ENCODE measurements at places on chromosomes 6 and 20.

GRCh38 chr20:63483834-63484233 lies 11.4 kb upstream of the KCNQ2 start:
- DNase-seq: no peak

GRCh38 chr6:3939964-3940363 lies 90.8 kb downstream of the FAM50B start:
- DNase-seq: no peak

GRCh38 chr6:103142902-103143301 lies 1716.8 kb downstream of the HACE1 start:
- no peak for DNase-seq

- DNase-seq: no peak
Measured at GRCh38 chr6:90894285-90895130, 307.6 kb upstream of the MAP3K7 start.

- peak; percentile 39 for DNase-seq
Measured at GRCh38 chr6:138517635-138518034, 18.3 kb upstream of the NHSL1 start.

DNA sequence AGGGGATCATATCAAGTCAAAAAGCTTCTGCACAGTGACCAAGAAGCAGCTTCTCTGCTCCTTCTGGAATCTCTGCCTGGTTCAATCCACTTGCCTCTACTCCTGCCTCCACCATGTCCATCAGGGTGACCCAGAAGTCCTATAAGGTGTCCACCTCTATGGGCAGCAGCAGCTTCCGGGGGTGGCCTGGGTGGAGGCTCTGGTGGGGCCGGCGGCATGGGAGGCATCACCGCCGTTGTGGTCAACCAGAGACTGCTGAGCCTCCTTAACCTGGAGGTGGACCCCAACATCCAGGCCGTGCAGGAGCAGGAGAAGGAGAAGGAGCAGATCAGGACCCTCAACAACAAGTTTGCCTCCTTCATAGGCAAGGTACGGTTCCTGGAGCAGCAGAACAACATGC lies 159.3 kb downstream of the PRKN start:
- DNase-seq: no peak

DNA sequence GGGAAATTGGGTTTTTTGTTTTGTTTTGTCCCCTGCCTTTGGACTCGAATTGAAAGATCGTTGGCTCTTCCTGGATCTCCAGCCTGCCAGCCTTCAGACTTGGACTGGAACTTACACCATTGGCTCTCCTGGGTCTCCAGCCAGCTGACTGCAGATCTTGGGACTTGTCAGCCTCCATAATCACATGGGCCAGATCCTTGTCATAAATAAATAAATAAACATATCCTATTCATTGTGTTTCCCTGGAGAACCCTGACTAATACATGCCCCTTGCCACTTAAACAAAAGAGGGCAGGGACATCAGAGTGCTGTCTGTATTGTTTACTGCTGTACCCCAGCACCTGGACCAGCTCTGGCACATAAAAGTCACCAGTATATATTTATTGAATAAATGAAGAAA lies 101.5 kb downstream of the CAP2 start:
- no peak for DNase-seq

GRCh38 chr6:100592929-100593328 lies 128.2 kb upstream of the SIM1 start:
- DNase-seq: no peak

GRCh38 chr6:41200901-41201763 lies at the start of gene TREML2:
Gene TREML2, minus strand, starts transcription at chr6:41201149. Its CDS starts 141 bp downstream, at chr6:41201008.
- no peak for DNase-seq

DNA sequence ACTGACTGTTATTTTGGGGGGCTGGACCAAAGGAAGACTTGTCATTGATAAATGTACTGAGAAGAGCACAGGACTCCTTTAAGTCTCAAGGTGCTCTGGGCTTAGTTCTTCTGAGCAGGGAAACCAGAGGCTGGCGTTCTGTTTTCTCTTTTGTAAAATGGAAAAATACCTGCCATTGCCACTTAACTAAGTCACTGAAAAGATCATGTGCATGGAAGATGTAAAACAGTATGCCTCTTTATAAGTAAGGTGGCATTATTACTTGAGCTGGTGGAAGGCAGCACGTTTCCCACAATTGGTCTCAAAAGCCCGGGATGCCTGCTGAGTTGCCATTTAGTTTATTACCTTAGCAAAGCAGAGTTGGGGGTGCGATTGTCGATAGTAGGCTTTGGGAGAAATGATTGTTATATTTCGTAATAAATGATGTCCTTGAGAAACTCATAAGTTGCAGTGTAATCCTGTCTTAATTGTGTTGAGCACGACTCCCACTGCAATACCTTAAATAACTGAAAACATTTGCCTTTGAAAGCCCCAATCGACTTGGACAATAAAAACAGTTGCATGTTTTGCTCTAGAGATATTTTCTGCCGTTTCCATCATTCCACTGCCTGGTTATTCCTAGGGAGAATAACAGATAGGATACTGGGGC lies 3.6 kb downstream of the JARID2 start:
- no peak for DNase-seq

GRCh38 chr6:43702534-43703440 lies 15.2 kb upstream of the MRPS18A start:
- no peak for DNase-seq

DNA sequence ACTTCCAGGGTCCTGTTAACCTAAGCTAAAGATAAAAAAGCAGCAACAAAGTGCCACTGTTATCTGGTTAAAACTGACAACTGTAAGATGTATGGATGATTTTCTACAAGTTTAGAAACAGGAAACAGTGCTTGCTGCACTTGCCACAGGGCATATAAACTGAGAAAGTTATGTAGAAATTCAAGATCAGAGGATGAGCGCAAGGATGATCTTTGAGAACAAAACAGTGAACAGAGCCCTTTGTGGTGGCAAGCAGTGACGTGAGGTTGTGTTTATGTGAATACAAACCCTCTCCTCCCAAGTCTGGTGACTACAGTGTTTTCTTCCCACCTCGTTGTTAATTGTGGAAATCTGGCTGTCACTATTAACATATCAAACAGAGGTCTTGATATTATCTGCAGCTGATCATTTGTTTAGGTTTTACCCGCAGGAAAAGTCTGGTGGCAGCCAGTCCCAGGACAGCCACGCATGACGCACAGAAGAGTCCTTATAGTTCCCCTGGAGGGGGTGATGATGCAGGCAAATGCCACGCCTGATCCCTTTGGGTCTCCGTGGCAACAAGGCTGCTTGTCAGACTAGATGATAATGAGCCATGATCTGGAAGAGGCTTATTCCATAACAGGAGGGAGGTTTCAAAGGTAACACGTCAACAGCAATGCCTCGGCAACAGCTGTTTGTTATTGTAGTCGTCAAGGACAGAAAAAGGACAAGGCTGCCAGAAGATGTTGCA lies 43.1 kb upstream of the TNFAIP3 start:
- peak; percentile 56 for DNase-seq

DNA sequence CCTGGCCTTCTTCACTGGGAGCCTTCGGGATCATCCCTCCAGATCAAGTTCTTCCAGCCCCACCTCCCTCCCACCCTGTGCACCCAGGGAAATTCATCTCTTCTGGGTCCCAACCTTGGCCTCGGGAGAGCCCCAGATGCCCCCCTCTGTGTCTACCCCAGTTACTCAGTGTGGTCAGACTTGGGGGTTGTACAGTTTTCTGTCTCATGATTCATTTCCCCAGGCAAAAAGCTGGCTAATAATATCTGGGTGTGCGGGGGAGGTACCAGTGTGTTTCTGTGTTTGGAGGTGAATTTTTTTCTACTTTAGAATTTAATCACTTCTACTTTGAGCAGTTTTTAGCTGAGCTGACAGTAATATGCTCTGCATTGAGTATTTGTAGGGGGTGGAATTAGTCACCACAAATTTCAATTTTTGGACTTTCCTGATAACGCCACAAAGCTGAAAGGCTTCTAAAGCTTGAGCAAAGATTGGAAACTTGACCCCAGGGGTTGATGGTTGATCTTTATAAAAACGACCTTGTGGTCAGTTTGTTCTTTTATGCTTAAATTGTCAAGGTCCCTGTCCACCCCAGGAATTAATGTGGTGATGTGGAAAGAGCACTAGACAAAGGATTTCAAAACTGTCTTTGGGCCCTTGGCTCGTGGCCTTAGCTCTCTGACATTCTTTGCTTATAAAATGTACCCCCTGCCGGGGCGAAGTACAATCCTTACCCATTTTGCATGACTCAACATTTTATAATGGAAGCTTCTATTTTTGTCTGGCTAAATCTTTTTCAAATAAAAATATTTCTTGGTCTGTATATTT lies 284.7 kb upstream of the TAB2 start:
- DNase-seq: peak; percentile 39

- no peak for DNase-seq
Measured at GRCh38 chr6:5637714-5638113, 369.0 kb downstream of the NRN1 start.

DNA sequence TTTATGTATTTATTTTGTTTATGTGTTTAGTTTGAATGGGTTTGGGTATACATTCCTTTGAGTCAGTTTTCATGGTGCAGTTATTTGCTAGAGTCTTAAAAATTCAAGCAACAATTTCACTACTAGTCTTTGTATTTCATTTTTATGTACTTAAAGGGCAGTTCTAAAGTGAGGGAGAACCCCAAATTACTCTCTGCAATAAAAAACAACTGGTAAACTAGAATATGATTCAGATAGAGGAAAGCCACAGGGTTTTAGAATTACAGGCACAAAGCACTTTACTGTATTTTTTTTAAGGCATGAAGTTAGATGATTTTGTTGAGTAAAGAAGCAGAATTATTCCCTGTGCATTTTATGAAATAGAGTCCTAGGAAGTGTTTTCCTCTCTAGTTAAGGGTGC lies 183.3 kb downstream of the ARID1B start:
- no peak for DNase-seq

DNA sequence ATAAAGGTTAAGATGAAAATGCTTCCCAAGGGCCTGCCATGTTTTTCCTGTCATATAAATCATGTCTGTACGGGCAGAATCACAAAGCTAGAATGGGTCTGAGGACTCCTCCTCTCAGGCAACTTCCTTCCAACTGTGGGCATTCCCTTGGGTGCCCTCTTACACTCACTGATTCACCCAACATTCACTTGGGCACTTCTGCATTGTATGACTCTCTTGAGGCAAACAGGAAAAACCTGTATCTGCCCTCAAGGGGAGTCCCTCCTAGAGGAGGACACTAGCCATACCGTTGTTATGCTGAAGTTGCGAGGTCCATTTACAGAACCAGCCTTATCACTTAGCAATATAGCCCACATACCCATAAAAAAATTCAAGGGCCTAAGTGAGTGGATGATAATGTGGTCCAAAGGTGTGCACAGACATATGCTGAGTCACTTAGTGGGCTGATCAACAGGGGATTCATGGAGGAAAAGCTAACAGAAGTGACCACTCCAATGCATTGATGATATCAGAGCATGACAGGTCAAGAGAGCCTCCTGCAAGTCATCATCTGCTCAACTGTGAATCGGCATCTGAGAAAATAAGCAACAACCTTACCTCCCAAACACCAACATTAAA lies 131.1 kb downstream of the ATXN1 start:
- DNase-seq: no peak

DNA sequence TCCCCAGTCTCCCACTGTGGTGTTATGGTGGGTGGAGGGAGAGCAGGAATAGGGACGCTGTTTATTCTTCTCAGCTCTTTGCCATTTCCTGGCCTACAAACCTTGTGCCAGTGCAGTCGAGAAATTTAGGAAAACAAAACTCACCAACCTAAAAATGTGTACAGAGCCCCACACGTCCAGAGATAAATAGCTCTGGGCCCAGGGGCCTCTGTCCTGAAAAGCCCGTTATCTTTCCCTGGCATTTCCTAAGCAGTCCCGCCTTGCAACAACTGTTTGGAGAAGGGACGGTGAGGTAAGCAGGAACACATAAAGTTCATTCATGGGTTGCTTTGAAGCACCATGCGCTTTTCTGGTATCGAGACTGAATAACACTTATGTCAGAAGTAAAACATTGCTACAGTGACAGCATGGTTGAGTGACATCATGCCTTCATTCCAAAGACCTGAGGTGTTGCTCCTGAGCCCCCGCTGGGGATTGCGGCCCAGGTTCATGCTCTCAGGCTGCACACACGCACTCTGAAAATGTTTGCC lies 80.1 kb upstream of the NXT1 start:
- no peak for DNase-seq

DNA sequence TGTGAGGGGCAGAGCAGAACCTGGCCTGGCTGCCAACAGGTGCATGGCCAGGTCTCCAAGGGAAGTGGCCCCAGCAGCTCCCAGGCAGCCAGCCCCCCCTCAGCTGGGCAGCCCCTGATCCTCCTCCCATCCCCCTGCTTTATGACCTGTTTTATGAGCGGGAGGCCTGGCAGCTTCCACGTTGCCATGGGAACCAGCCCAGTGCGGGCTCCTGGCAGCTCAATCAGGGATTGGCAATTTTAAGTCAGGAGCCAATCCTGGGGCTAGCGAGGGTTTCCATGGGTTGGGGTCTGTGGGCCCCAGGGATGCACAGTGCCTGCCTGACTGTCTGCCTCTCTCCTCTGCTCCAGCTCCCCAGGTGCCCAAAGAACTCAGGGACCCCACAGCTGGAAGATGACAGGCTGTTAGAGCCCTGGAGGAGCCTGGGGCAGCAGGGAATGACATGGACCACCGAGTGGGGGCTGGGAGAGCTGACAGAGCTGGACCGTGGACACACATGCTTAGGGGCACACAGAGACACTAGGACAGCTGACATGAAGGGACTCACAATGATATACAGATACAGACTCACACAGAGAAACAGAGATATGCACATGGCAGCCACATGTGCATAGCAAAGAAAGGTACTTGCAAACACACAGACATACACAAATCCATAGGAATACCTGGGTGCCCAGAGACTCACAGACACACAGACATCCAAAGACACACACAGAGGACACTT lies 56.5 kb upstream of the SIRPA start:
- DNase-seq: no peak

GRCh38 chr20:41426976-41427375 lies 60.4 kb upstream of the EMILIN3 start:
- DNase-seq: no peak

DNA sequence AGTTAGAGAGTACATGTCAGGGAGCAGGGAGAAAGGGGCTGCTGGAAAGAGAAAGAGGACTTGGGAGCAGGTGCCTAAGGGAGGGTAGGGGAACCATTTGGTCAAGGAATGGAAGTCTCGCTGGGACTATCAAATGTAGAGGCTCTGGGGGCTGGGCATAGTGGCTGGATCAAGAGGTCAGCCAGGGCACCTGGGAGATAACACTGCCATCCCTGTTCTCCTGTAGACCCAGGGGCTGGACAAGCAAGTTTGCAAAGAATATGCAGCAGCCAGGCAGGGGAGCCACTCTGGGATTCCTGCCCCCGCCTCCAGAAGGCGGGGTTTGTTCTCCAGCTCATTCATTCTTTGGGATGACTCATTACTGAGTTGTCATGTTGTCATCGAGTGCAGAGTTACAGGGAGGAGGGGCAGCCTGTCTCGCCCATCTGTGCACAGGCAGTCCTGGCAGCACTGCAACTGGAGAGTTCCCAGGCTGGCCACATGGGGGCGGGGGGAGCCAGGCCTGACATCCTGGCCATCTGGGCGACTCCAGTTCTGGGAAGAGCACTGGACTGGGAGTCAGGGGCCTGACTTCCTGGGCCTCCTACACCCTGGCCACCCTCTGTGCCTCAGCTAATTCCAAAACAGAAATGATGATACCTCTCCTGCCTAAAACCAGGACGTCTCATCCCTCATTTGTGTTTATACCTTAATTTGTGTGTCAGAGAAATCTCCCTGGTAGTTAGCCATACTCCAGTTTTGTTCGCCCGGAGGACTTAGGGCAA lies 28.2 kb upstream of the ZFAND3 start:
- DNase-seq: peak; percentile 66

All from activated CD4-positive, CD25-positive, alpha-beta regulatory T cell treated with anti-CD3 and anti-CD28 coated beads, Interleukin-2, amount 50 U/mL, for 16 hours (primary cell).